ENCODE measurements at places on chromosomes 3 and 15.

GRCh38 chr3:32551496-32551895 is 19.2 kb downstream of the DYNC1LI1 start:
- DNase-seq: no peak

- no peak for DNase-seq
Observed at GRCh38 chr3:52792413-52792812, 2.2 kb upstream of the ITIH3 start.

- no peak for DNase-seq
Observed at GRCh38 chr3:41369838-41370237, 170.5 kb downstream of the CTNNB1 start.

DNA sequence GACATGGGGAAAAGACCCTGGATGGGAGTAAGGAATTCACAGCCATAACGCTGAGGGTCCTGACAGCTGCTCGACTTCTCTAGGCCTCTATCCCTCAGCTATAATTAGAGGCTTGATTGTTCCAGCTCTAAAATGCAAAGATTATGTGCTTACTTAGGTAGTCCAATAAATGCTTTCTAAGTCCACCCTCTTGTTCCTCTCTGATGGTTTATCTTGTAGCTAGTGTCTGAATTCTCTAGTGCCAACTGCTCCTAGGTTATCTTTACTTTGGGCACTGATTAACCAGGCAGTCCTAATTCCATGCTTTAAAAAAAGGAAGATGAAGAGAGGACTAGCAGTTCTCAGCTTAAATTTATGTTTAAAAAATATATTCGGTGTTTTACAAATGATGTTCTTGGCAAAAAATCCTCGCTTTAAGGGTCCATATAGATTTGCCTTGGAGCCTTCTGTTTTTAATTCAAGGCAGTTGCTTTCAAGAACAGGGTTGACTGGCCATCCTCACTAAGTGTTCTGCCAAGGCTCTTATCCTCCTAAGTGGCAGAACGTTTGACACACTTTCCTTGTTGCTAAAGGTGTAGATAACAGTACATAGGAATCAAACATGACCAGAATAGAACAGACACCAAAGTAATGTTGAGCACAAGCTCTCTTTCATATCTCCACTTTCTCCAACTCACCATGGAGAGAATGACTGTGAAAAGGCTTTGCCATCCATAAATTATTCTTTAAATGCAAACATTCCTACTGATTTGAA is 60.6 kb downstream of the THRB start:
- DNase-seq: no peak

DNA sequence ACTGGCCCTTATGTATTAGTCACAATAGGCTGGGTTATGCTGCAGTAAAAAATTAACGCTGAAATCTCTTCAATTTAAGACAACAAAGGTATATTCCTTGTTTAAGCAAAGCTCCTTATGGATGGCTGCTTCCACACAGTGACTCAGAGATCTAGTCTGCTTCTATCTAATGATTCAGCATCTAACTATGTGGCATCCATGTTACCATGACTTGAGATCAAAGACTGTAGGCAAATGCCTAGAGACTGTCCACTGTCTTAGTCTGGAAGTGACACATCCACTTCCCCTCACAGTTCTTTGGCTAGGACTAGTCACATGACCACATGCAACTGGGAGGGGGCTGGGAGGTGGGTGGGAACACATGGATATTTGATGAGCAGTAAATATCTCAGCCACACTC is 61.3 kb upstream of the PSMD6 start:
- no peak for DNase-seq

DNA sequence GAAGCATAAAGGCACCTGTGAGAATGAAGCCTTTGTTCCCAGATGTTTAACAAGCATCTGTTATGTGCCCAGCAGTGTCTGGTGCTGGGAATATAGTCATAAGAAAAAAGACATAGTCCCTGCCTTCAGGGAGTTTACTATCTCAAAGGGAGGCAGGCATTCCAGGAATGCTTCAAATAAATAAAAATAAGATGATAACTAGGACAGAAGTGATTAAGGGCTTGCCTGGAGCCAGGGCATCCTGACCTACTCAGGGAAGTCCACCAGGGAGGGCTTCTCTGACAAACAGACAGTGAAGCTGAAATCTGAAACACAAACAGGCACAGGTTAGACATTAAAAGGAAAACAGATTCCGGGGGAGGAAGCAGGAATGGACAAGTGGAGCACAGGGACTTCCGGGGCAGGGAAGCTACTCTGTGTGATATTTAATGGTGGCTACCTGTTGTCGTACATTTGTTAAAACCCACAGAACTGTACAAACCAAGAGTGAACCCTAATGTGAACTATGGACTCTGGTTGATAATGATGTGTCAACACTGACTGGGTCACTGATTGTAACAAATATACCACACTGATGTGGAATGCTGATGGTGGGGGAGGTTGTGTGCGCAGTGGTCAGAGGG is 53.3 kb downstream of the ITGB5 start:
- no peak for DNase-seq

GRCh38 chr3:16995601-16996000 is 110.8 kb downstream of the PLCL2 start:
- DNase-seq: no peak

GRCh38 chr3:161310649-161311423 is 60.5 kb downstream of the SPTSSB start:
- DNase-seq: peak; percentile 31

DNA sequence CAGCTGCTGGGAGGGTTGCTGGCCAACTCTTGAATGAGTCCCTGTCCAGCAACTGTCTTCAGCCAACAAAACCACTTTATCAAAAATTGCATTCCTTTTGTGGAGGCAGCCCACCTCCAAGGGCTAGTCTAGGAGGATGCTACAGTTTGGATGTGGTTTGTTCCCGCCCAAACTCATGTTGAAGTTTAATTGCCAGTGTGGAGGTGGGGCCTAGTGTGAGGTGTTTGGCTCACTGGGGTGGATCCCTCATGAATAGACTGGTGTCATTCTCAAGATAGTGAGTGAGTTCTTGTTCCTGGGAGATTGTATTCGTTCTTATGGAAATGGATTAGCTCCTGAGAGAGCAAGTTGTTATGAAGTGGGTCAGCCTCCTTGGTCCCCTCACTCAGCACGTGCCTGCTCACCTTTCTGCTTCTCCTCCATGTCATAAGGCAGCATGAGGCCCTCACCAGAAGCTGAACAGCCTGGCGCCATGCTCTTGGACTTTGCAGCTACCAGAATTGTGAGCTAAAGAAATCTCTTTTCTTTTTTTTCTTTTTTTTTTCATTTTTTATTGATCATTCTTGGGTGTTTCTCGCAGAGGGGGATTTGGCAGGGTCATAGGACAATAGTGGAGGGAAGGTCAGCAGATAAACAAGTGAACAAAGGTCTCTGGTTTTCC is 4.2 kb upstream of the RFC4 start:
- DNase-seq: no peak

DNA sequence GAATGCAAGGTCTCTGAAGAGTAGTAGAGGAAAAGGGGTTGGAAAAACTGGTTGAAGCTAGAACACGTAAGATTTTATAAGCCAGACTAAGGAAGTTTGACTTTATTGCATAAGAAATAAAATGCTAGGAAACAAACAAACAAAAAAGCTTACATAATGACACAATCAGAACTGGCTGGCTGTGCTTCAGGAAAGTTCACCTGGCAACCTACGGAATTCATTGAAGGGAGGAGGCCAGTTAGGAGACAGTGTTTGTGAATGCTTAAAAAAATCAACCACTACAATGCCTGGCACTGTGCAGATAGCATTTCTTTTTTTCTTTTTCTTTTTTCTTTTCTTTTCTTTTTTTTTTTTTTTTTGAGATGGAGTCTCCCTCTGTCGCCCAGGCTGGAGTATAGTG is 1.9 kb upstream of the ICE2 start:
- DNase-seq: no peak

DNA sequence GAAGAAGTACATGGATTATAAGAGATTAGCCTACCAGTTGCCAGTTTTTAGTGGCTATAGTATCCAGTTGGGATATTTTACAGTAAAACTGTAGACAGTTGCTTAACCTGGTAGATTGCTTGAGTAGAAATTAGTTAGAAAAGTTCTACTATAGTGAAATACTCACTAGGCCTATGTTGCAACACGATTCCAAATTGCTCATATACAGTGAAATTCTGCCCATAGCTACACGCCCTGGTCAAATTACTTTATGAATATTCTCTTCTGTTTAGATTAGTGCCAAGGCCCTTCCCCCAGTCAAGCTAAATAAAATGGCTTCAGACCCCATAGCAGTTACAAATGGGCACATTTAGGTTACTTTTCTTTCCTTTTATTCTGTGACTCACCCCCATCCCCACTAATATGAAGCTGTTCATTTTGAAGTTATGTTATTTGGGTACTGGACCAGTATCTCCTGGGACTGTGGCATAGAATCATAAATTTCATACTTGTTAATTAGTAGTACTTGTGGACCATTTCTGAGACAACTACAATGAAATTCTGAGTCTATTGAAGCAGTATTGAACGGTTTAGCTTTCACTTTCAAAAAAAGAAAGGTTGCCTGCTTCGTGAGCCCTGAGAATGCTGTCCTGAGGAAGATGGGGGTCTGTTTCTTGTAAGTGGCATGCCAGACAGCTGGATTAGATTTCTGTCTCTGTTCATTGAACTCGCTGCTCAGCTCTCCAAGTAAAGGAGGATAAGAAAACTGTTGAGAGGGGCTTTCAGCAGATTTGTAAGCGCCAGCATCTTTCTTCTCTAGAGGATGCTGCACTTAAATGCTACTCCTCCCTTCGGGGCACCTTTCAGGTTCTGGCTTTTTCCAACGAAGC is 65.8 kb upstream of the CFAP20DC start:
- no peak for DNase-seq

GRCh38 chr15:33644304-33644703 is 324.0 kb upstream of the CHRM5 start:
- no peak for DNase-seq

- no peak for DNase-seq
Observed at GRCh38 chr15:97234851-97235610, 725.5 kb upstream of the ARRDC4 start.

GRCh38 chr3:46414739-46415138 is 7.7 kb downstream of the CCRL2 start:
- no peak for DNase-seq

- no peak for DNase-seq
Observed at GRCh38 chr15:42493679-42494078, 1.8 kb upstream of the SNAP23 start.

DNA sequence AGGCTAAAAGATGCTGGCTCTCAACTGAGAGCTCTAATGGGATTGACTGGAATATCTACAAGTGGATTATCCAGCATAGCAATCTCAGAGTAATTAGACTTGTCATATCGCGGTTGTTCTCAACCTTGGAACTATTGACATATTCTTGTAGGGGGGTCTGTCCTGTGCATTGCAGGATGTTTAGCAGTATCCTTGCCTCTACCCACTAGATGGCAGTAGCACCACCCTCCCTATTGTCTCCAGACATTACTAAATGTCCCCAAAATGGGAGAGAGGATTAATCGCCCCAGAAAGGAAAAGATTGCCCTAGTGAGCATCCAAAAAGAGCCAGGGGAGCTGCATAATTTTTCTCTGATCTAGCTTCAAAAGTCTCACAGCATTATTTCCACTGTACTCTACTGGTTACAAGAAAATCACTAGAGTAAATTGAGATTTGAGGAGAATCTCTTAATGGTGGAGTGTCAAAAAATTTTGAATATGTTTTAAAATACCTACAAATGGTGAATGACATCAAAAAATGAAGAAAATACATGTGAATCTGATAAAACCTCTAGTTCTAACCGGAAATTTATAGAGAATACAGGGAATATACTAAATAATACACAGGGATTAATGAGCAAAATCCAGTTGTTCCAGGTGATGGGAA is 388.2 kb upstream of the AGTR1 start:
- DNase-seq: no peak

- no peak for DNase-seq
Observed at GRCh38 chr15:89406940-89407607, 72.5 kb upstream of the POLG start.

DNA sequence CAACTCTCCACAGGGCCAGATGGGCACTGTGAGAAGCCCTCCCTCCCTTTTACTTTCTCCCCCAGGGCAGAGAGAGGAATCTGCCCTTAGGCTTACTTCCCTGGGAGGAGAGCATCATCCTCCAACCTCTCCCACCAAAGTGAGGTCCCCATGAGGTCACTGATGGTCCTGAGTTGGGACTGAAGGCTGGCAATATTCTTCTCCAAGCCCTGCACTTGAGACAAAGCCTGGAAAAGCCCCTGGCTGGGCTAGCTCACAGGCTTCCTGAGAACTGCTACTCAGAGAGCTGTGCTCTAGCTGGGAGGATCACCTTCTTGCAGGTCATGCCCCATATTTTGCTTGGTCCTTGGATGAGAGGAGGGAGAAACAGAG is 110.0 kb upstream of the MEF2A start:
- DNase-seq: no peak

GRCh38 chr3:15268033-15268631 is 62.1 kb downstream of the CAPN7 start:
- peak; percentile 84 for DNase-seq

- no peak for DNase-seq
Observed at GRCh38 chr3:74603292-74603691, 11.2 kb downstream of the CNTN3 start.

DNA sequence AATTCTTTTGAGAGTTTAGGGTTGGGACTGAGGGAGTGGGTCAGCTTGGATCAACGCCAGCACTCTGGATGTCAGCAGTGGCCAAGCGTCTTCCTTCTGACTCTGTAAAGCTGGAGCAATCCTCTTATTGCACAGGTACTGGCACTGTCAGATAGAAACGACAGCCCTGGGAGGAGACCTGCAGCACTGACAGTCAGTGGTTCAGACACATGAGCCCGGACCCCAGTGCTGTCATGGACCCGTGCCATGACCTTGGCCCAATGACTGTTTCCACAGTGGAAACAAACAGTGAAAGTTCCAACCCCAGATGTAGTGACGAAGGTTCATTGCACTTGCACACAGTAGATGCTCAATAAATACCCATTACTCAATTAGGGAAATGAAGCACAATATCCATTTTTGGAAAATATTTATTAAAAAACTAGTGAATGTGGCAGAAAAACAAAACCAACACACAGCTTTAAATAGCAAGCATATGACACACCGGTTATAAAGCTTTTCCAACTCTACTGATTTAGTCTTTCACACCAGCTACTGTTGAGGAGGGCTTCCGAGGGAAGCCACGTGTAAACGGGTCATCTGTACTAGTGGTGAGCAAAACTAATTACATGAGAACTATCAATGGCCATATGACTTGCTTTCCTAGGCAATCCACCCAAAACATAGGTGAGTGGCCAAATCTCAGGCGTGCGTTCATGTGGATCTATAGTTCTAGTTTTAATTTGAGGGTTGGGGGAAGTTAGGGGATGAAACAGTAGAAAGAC is 22.1 kb downstream of the SIAH2 start:
- DNase-seq: no peak

DNA sequence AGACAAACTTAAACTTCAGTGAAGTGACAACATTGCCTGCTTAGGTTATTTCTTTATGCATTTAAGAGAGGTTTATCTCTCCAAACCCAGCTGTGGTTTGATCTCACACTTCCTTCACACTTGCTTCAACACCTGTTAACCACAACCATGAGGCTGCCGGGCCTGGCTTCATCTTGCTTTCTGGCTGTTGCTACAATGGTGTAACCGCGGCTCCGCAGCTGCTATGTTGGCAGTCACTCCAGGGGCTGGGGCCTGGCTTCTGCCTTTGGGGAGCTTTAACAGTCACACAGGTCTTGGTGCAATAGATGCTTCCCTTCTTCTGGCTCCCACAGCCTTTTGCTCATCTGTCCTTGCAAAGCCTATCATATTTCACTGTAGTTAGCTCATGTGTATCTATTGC is 72.9 kb upstream of the MNS1 start:
- DNase-seq: peak; percentile 37

Data from CD4-positive, alpha-beta T cell treated with Interleukin-15 for 1 hour (primary cell).